Stimulated activated CD4-positive, alpha-beta T cell treated with anti-CD3 and anti-CD28 coated beads, Interleukin-2, amount 100 ng/mL, for 48 hours (primary cell): ENCODE measurements at places on chromosomes 11 and 22.

GRCh38 chr11:12958986-12959385 lies 50.1 kb upstream of the RASSF10 start:
- DNase-seq = no peak

- no peak for DNase-seq
Measured at GRCh38 chr11:16610738-16611388, 127.6 kb upstream of the C11orf58 start.

DNA sequence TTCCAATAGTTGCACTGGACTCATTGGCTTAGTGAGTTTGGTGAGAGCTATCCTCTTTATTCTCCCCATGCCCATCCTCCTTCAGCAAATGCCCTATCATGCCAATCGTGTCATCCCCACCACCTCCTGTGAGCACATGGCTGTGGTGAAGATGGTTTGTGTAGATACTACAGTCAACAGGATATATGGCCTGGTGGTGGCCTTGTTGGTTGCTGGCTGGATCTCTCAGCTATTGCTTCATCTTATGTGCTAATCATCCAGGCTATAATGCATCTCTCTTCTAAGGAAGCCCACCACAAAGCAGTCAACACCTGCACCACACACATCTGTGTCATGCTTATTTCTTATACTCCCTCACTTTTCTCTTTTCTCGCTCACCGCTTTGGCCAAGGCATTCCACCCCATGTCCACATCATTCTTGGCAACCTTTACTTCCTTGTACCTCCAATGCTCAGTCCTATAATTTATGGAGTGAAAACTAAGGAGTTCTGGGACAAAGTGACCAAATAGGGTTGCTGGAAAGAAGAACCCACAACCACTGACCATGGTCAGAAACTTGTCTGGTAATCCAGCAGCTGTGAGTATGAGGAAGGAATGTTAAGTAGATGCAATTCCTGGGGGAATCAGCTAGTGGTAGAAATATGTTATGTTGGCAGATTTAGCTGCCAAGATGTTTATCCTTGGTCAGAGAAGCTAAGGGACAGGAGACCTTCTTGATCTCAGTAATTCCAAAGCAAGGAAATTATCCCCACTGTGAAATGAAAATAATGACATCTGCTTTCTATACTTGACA lies 16.3 kb upstream of the OR56B1 start:
- DNase-seq = no peak

- no peak for DNase-seq
Measured at GRCh38 chr11:115528225-115528624, 24.0 kb upstream of the CADM1 start.

- no peak for DNase-seq
Measured at GRCh38 chr11:83073258-83073657, 1.6 kb upstream of the RAB30 start.

- no peak for DNase-seq
Measured at GRCh38 chr22:36184433-36185025, 17.1 kb downstream of the APOL4 start.

GRCh38 chr11:92342886-92343285 lies 118.3 kb downstream of the FAT3 start:
- no peak for DNase-seq

DNA sequence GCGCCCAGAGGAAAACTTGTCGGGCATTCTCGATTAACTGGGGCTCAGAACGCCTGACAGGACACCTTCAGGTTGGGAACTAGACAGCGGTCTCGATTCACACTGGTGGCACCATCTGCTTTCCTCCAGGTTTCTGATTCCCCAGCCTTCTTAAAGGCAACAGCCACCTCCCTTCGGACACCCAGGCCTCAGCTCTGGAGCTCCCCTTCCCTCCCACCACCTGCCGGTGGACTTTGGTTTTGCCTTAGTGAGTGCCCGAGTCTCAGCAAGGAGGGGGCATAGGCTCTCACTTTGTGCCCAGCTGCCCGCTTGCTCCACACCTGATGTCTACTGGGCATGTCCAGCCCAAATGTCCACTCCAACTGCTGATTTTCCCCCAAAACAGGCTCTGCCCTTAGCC lies 110.4 kb upstream of the PARVA start:
- no peak for DNase-seq

DNA sequence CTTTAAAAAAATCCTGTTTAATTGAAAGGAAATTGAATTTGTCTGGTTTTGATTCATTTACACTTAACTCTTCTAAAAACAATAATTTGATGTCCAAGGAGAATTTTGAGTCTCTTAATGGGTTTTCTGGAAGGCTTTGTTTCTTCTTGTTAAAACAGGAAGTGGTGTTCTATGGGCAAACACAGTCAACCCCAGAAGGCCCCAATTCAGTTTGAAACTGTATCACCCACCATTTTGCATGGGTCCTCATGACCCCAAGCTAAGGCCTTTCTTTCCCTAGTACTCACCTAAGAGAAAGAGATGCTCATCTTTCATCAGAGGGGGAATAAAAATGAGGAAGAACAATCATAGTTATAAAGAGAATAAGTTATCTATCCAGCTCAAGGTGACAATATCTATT lies 10.6 kb downstream of the FLI1 start:
- no peak for DNase-seq

- DNase-seq = no peak
Measured at GRCh38 chr11:35030716-35031213, 108.2 kb upstream of the CD44 start.

- DNase-seq = no peak
Measured at GRCh38 chr11:20158597-20159257, 1.5 kb downstream of the DBX1 start.

- no peak for DNase-seq
Measured at GRCh38 chr22:19786264-19786585, 25.6 kb downstream of the TBX1 start.

GRCh38 chr11:18000760-18001159 lies 12.1 kb downstream of the SERGEF start:
- no peak for DNase-seq

DNA sequence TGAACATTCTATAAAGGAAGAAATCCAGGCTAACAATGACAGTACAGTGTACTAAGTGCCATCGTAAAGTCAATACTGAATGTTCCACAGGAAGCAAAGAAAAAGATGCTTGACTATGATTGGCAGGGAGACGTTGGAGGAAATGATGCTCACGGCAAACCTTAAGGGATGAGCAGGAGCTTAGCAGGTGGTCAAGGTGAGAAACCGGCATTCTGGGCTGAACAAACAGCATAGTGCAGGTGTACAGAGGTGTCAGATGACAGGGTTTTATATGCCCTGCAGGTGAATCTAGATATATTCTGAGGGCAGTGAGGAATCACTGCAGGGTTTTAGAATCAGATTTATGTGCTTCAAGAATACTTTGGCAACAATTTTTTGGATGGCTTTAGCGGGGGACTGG lies 85.3 kb upstream of the HEPHL1 start:
- DNase-seq = no peak

DNA sequence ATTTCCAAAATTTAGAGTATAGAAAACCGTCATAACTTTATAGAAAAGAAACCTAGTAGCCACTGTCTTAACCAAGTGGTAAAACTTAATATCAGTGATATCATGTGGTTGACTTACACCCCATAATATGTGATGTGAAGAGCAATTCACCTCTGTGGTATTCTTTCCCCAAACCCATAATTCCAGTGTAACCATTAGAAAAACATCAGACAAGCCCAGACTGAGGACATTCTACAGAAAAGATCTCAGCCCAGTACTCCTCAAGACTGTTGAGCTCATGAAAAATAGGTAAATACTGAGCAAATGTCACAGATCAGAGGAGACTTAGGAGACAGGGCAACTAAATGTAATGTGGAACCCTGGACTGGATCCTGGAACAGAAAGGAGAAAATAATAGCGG lies 134.6 kb downstream of the PGR start:
- DNase-seq = no peak

DNA sequence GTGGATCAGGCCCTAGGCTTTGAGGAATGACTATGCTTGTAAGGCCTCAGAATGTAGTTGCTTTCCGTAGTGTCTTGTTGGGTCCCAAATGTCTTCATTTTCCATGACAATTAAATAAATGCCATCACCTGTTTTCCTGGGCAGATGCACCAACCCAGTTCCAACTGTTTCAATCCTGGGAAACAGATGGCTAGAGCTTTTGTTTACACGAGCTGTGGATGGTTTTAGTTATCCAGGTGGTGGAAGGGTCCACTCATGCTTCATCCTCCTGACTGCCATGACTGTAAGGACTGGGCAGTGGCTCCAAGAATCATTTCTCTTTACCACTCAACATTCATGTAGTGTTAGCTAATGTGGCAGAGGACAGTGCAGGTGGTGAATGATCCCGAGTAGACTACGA lies 8.6 kb downstream of the RCN1 start:
- DNase-seq = no peak

- DNase-seq = no peak
Measured at GRCh38 chr11:106986673-106987072, 31.6 kb downstream of the GUCY1A2 start.

DNA sequence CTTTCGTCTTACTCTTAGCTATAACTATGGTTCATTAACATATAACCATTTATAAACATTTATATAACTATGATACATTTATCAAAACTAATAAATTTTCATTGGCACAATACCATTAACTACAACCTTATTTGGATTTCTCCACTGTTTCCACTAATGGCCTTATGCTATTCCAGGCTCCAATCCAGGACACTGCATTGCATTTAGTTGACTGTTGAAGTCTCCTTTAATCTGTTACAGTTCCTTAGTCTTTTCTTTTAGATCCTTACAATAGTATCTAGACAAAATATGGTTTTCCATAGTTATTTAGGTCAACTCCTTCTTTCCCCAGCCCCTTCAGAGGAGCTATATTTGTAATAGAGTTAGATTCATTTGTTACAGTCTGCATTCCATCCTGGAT lies 47.2 kb downstream of the CCDC34 start:
- DNase-seq = no peak

DNA sequence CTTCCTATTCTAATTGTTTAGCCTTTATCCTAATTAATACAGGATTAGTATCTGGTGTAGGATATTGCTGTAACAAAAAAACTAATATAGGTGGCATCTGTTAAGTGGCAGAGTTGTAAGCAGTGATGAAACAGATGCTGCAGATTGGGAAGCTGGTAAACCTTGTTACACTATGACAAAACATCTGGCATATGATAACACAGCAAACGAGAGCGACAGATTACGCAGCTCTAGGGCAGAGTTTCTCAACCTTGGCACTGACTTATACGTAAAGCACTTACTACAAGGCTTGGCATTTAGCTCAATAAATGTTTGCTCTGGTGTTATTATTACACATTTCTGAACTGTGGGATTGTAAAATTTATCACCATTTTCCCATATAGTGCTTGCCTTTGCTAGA lies 137.0 kb downstream of the ATG16L2 start:
- no peak for DNase-seq
